ENCODE measurements at places on chromosomes 7 and 10.

DNA sequence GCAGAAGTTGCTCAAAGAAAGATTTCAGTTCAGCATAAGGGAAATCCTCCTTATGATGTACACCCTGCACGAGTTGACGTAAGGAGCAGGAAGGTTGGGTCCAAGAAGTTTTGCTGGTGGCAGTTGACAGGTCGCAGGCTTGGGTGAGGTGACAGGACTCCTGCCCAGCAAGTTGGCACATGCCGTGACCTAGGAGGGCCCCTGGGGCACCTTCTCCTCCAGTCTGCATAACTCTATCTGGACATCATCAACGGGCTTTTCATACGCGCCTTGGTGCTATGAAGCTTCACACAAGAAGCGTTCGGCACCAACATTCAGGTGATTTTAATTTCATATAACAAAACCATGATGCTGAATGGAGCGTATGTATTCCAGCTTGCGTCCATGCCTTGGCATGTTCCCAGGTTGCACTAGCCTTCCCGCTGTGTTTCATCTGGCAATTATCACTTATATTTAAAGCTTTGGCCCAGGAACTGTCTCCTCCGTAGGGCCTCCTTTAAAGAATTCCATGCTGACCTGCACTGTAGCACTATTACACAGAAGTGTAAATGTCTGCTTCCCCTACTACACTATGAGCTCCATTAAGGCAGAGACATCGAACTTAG is 651.6 kb upstream of the FOXK1 start:
- DNase-seq, result no peak

GRCh38 chr7:133509822-133510221 is 256.9 kb downstream of the EXOC4 start:
- no peak for DNase-seq

DNA sequence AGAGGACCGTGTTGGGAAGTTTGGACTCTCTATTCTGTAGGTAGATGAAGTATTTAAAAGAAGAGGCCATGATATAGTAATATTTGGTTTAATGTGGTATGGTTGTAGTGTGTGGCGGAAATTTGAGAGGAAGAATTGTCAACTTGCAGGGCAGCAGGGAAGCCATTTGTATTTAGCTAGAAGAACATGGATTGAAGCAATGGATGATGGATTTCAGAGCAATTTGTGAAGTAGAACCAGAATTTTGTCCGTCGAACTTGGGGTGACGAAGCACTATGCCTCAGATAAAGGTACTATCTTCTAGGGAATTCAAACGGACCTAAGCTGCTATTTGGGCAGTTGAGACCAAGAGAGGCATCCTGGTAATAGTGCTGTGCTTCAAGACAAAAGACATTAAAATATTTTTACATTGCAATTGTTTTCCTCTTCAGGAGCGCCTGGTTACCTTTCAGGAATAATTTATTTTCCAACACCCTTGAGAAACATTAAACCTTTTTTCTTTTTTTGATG is 615 bp upstream of the WBP1L start:
- no peak for DNase-seq

- DNase-seq, result no peak
Observed at GRCh38 chr7:30970594-30971094, 6.9 kb downstream of the GHRHR start.

DNA sequence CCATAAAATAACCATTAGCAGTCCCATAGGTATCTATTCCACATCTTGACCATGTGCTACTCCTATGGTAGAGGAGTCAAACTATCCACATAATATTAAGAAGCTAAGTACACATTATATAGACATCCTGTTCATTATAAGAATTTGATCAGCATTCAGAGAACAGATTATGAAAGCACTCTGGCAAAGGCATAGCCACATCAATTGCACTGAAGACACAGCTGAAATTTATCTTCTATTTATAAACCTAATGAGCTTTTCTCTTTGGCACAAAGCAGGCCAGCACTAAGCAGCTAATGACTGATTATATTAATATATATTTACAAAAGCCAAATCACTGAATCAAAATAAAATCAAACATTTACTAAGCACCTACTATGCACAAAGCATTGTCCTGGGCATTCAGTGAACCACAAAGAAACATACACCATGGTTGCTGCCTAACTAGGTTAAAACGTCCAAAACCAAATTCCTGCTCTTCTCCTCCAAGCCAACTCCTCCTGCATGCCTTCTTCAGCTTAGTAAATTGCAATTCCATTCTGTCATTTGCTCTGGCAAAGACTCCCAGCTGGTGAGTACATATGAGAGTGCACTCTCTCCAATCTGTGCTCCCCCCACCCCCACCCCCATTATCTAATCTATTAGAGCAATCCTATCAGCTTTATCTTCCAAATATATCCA is 122.6 kb upstream of the ASAH2 start:
- no peak for DNase-seq

- no peak for DNase-seq
Observed at GRCh38 chr10:110845756-110846620, 25.7 kb upstream of the PDCD4 start.

- DNase-seq, result no peak
Observed at GRCh38 chr7:106421181-106421762, 136.5 kb upstream of the NAMPT start.

- DNase-seq, result no peak
Observed at GRCh38 chr7:6392712-6393666, 54.8 kb downstream of the DAGLB start.

DNA sequence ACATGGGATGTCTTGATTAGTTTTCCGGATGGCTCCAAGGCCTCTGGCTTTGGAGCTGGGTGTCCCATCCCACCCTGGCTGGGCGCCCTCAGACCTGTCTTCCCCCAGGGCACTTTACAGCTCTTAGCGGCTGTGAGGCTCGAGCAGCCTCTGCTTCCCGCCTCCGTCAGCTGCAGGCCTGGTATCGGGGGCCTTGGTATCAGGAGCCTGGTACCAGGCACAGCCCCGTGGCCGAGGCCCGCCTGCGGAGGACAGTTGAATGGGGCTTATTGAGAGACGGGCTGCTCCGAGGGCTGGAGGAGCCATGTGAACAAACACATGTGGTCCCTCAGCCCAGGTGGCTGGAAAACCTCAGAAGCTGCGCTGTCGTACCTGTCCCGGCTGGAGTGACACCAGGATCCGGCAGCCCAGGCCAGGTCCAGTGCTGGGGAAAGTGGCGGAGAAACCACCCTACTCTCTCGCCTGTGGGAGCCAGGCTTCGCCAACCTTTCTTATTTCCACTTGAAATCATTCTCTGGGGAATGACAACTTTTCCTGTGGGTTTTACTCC is 23.9 kb upstream of the AP5Z1 start:
- DNase-seq, result no peak
